ENCODE measurements at places on chromosomes 7 and 10. TPM values are rescaled to one million over a fixed set of nuclear protein-coding genes. Genes with fewer than 3 reads are reported as not detected.

DNA sequence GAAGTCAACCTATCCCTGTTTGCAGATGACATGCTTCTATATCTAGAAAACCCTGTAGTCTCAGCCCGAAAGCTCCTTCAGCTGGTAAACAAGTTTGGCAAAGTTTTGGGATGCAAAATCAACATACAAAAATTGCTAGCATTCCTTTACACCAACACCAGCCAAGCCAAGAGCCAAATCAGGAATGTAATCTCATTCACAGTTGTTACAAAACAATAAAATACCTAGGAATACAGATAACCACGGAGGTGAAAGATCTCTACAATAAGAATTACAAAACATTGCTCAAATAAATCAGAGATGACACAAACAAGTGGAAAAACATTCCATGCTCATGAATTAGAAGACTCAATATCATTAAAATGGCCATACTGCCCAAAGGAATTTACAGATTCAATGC lies 50.4 kb upstream of the ZNF365 start:
- no peak for DNase-seq

GRCh38 chr7:50941525-50941924 lies 158.8 kb upstream of the GRB10 start:
- no peak for DNase-seq

- DNase-seq = no peak
Measured at GRCh38 chr7:89357121-89357520, 561.6 kb upstream of the TEX47 start.

DNA sequence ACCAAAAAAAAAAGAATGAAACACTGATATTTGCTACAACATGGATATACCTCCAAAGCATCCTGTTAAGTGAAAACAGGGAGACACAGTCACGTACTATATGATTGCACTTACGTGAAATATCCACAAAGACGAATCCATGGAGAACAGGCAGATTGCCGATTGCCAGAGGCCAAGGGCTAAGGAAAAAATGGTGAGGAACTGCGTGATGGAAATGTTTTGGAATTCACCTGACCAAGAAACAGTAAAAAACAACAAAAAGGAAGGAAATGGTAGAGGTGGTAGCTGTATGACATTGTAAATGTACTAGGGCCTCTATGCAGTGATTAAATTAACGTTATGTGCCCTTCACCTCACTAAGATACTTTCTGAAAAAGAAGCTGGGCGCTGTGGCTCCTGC lies 44.1 kb upstream of the GTF2IRD1 start:
- DNase-seq = no peak

- DNase-seq = no peak
Measured at GRCh38 chr7:50530766-50531165, 34.4 kb downstream of the DDC start.

DNA sequence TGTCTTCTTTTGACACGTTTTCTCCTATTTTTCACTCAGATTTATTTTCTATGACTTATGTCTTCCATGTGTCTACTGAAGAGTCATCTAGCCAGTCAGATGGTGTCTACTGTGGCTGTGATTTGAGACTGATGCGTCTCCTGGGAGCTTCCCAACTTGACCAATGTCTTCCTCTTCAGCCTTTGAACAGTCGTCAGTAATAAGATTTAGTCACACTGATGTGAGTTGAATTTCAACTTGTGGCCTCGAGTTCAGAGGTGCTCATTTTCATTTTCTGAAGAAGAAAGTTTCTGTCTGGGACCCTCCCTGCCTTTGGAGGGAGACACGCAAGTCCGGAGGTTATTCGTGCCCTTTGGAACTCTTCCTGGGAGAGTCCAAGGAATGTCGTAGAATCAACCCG lies 221.9 kb upstream of the INHBA start:
- no peak for DNase-seq

DNA sequence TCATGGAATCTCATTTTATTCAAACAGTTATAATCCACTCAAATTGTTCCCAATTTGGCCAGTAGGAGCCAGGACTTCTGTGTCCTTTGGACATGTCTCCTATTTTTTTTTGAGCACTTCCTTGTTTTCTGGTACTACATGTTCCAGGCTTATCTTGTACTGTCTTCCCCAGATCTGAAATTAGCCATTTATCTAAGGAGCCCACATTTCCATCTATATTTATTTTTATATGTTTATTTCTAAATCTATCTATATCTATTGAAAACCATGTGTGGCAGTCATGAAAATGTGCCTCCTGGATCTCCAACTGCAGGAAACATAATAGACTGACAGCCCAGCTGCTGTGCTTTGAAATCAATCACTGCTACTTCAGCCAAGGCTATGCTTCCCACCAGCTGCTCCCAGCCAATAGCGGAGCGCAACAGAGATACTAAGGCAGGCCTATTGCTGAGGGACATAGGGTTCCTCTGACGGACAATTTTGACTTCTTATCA lies 147.1 kb downstream of the LRRC4 start:
- DNase-seq = no peak

CYP2C18 gene
- not detected for total RNA-seq

HOXA4 gene
- total RNA-seq = 1.5 TPM

GBX1 gene
- not detected for total RNA-seq

ZNF736 gene
- 1.2 TPM for total RNA-seq

ATP5F1C gene
- total RNA-seq = 499 TPM

FIGNL1 gene
- 11.5 TPM for total RNA-seq

Measured in MG63 (cell line).